Smooth muscle cell of the pulmonary artery (primary cell): ENCODE measurements at places on chromosomes 11 and 22. TPM values are rescaled to one million over a fixed set of nuclear protein-coding genes. Genes with fewer than 3 reads are reported as not detected.

PANX3 gene
- not detected in 2 replicates for total RNA-seq

SERPING1 gene
- total RNA-seq, result 11.6 and 43.9 TPM in 2 replicates

TMPRSS4 gene
- not detected in 2 replicates for total RNA-seq

OR52N4 gene
- total RNA-seq, result not detected in 2 replicates

OR51I1 gene
- not detected in 2 replicates for total RNA-seq

MISFA gene
- total RNA-seq, result 0.43 and 0.52 TPM in 2 replicates

TREH gene
- not detected in 2 replicates for total RNA-seq

VSIG2 gene
- total RNA-seq, result not detected in 2 replicates

CEP164 gene
- 20.0 and 26.7 TPM in 2 replicates for total RNA-seq

TSPAN18 gene
- 0.10 and 0.33 TPM in 2 replicates for total RNA-seq
